ENCODE measurements at places on chromosomes 12 and 14. TPM values are rescaled to one million over a fixed set of nuclear protein-coding genes. Genes with fewer than 3 reads are reported as not detected.

DNA sequence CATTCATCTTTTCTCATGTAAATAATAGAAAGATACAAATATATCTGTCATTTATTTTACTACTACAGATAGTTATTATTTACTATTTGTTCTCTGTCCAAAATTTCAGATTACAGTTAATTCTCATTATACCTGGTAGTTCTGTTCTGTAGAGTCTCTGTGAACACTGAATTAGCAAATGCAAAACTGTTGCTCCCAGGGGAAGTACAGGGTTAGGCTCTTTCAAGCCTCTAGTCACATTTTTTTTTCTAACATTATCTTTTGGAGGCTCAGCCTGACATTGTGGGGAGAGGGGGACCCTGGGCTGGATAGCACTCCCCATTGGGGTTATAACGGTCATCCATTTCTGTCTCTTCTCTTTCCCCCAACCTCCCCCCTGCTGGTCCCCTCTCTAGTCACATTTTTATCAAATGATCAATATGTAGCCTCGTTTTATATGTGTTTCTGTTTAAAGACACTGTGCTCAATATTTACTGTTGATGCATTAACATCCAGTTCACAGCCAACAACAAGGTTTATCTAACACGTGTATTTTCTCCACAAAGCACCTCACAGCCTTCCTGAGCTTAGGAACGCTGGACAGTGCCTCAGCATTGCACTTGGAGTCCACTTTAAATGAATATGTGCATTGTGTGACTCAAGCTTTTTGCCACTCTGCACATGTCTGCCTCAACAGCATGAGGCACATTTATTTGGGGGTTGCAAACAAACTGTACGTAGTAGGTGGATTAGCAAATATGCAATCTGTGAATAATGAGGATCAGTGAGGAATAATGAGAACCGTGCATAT is 4.7 kb downstream of the SMCO2 start:
- H3K27me3 ChIP-seq, result no peaks in the 10 kb centered on the region
- no peak overlapping the region for H3K27ac ChIP-seq
- H3K4me3 ChIP-seq, result no peak overlapping the region
- H3K36me3 ChIP-seq, result no peaks in the 10 kb centered on the region

DNA sequence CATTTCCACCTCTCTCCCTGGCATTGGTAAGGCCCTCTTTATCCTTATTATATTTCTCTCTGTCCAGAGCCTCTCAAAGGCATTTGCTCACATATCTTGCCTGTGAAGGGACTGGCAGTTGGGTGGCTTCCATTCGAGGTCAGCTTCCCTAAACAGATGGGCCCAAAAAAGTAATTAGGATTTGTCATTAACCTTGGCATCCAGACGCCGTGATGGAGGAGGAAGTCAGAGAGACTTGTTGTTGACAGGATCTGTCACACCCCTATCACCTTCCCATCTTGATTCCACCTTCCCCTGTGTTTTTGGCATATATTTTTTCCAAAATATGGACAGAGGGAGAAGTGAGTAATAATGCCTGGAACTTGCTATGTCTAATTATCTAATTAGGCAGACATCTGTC is 54.0 kb upstream of the OAS1 start:
- H3K36me3 ChIP-seq, result no peaks in the 10 kb centered on the region
- H3K4me3 ChIP-seq, result no peak overlapping the region
- H3K27me3 ChIP-seq, result no peaks in the 10 kb centered on the region
- no peak overlapping the region for H3K27ac ChIP-seq

DNA sequence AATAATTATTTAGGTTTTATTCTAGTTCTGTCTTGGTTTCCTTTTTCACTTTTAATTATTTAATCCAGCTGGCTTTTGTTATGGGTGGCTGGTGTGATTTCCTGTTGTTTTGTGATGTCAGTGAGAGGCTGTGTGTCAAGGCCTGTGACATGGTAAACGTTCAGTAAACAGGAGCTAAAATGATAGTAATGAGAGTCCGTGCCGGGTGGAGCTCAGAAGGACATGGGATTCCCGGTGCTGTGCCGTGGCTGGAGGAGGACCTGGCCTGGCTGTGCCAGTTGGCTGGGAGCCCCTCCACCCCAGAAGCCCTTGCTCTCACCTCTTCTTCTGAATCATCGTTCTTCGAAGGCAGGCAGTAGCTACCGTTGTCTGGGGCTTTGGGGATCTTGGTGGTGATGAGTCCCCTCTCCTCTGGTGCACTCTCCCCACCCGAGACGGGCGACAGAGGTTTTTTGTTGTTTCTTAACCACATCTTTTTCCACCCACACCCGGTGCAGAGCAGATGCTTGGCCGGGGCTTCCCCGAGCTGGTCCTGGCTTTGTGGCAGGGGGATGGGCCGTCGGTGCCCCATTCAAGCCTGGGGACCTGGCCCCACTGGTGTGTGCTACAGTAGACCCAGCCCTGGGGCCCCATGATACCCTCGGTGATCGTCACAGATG is 29.1 kb downstream of the SH2B3 start:
- no peak overlapping the region for H3K4me3 ChIP-seq
- peak overlapping the region; percentile 52 for H3K27ac ChIP-seq
- no peaks in the 10 kb centered on the region for H3K36me3 ChIP-seq
- H3K27me3 ChIP-seq, result no peaks in the 10 kb centered on the region

GRCh38 chr12:104215638-104216297 is at the start of gene TXNRD1:
TSS of gene TXNRD1 (plus strand) at chr12:104215779. CDS start at chr12:104215803, 24 bp downstream.
- H3K4me3 ChIP-seq, result peak within 1 kb of the TSS; percentile 16
- DNase-seq, result peak; percentile 81
- no peaks in the 10 kb centered on the region for H3K27me3 ChIP-seq
- H3K36me3 ChIP-seq, result no peaks in the 10 kb centered on the region
- peak within 1 kb of the TSS; percentile 69 for H3K27ac ChIP-seq

DNA sequence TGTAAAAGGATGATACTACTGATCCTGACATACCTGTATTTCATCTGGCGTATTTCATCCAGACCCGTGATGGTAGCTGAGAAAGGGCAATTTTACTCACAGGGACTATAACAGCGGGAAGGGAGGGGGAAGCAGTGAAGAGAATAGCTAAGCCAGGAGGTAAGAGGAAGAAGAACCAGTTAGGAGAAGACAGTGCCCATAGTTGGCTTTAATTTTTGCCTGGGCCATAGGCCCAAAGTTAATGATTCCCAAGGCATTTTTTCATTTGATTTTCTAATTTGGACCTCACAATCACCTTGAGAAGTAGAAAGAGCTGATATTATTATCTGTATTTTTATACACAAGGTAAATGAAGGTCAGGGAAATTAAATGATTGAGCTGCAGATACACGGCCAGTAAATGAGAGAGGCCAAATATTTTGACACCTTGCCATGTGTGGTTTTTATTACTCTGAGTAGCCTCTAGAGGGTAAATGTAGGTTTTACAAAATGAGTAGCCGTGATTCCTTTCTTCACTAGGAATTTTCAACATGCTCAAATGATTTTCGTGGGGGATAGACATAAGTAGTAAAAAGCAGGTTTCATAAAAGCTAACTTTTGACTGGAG is 382.2 kb downstream of the FUT8 start:
- H3K4me1 ChIP-seq, result peaks cover 16% of the 10 kb centered on the region
- H3K4me3 ChIP-seq, result no peak overlapping the region
- DNase-seq, result no peak
- no peak overlapping the region for H3K27ac ChIP-seq
- H3K27me3 ChIP-seq, result no peaks in the 10 kb centered on the region

GRCh38 chr14:91744068-91744480 is 12.2 kb upstream of the CATSPERB start:
- peak overlapping the region; percentile 75 for H3K27ac ChIP-seq
- H3K36me3 ChIP-seq, result no peaks in the 10 kb centered on the region
- H3K4me3 ChIP-seq, result no peak overlapping the region
- peak; percentile 68 for DNase-seq
- H3K27me3 ChIP-seq, result no peaks in the 10 kb centered on the region

DNA sequence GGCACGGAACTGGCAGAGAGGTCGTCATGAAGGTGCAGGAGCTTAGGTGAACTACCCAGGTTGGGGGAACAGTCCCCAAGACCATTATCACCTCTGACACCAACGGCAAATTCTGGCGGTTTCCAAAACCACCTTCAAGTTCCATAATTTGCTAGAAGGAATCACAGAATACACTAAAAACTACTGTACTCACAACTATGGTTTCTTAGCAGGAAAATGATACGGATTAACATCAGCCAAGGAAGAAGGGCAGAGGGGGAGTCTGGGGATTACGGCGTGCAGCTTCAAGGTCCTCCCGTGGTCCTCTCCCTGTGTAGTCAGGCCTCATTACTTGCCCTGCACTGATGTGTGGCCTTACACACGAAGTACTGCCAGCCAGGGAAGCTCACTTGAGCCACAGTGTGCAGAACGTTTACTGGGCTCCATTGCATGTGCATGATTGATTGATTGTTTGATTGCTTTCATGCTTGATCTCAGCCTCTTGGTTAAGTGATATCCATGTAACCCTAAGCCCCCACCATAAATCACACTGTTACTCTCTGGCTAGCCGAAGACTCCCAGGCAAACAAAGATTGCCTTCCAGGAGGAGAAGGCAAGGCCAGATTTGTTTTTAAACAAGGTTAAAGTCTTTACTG is 837 bp upstream of the STX2 start:
- no peak overlapping the region for H3K4me3 ChIP-seq
- no peak overlapping the region for H3K27ac ChIP-seq
- peaks cover 19% of the 10 kb centered on the region for H3K4me1 ChIP-seq
- H3K36me3 ChIP-seq, result no peaks in the 10 kb centered on the region
- H3K27me3 ChIP-seq, result no peaks in the 10 kb centered on the region

DNA sequence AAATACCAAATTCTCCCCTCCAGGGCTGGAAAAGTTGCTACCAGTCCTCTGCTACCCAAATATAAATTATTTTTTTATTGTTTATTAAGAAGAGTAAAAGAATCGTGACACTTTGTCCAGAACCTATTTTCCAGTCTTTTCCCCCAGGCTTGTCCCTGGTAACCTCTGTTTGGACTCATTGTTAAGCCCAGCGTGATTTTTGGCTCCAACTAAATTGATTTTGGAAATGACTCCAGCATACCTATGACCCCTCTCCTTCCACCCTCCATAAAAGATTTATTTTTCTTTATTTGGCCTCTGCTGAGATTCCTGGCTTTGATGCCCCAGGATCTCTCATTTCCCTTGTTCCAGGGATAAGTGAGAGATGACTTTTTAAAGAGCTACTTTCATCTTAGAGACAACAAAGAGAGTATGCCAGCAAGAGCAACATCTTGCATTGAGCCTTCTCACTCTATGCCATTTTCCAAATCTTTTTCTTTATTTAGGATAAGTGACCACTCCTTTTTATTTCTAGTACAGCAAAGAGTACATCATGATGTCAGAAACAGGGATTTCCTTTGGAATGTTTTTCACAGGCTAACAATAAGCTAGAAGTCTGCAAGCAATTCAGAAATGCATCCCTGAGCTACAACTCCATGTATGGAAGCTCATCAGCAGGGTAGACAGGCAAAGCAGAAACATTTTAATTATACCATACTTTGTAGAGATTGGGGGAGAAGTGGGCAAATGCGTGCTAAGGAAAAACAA is 75.8 kb downstream of the DAD1 start:
- H3K27ac ChIP-seq, result no peak overlapping the region
- H3K4me1 ChIP-seq, result peaks cover 19% of the 10 kb centered on the region
- no peaks in the 10 kb centered on the region for H3K36me3 ChIP-seq
- no peaks in the 10 kb centered on the region for H3K27me3 ChIP-seq
- DNase-seq, result no peak

DNA sequence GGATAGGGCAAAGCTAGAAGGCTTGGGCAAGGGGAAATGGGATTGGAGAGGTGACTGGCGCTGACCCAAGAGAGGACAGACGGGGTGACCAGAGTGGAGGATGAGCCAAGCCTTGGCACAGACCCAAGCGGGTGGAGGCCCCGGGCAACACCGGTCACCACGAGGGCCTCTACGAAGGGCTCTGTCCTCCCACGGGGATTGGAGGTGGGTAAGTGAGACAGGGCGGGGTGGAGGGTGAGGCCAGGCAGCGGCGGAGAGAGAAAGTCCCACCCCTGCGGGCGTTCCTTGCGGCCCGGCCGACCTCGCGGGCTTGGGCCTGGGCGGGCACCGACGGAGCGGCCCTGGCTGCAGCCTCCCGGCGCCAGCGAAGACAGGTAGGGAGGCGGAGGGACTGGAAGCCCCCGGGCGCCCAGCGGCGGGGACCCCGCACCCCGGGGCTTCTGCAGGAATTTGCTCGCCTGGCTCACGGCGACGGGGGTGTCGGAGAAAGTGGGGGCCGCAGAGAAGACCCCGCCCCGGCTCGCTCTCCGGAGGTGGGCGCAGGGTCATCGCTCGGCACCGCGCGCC is at the start of gene PAPLN:
PAPLN (plus strand) TSS at position 288 of the 567 bp plus-strand sequence. CDS start 2,273 bp downstream, outside the sequence.
- peak; percentile 44 for DNase-seq
- no peak within 1 kb of the TSS for H3K4me3 ChIP-seq
- H3K27ac ChIP-seq, result no peak within 1 kb of the TSS
- no peaks in the 10 kb centered on the region for H3K36me3 ChIP-seq

- no peaks in the 10 kb centered on the region for H3K4me1 ChIP-seq
- H3K4me3 ChIP-seq, result no peak overlapping the region
- H3K27me3 ChIP-seq, result no peaks in the 10 kb centered on the region
- no peak for DNase-seq
- no peaks in the 10 kb centered on the region for H3K36me3 ChIP-seq
These were observed 73.1 kb downstream of the CACNA1C start for GRCh38 chr12:2125651-2126522.

- no peaks in the 10 kb centered on the region for H3K27me3 ChIP-seq
- H3K36me3 ChIP-seq, result no peaks in the 10 kb centered on the region
- no peak overlapping the region for H3K27ac ChIP-seq
- no peak for DNase-seq
- H3K4me1 ChIP-seq, result no peaks in the 10 kb centered on the region
These were observed 42.8 kb upstream of the AMIGO2 start for GRCh38 chr12:47122602-47123001.

- peaks cover 15% of the 10 kb centered on the region for H3K36me3 ChIP-seq
- no peak overlapping the region for H3K27ac ChIP-seq
- H3K4me1 ChIP-seq, result no peaks in the 10 kb centered on the region
- no peaks in the 10 kb centered on the region for H3K27me3 ChIP-seq
- DNase-seq, result no peak
- H3K4me3 ChIP-seq, result no peak overlapping the region
These were observed 28.6 kb downstream of the PRDM4 start for GRCh38 chr12:107732365-107732764.

DNA sequence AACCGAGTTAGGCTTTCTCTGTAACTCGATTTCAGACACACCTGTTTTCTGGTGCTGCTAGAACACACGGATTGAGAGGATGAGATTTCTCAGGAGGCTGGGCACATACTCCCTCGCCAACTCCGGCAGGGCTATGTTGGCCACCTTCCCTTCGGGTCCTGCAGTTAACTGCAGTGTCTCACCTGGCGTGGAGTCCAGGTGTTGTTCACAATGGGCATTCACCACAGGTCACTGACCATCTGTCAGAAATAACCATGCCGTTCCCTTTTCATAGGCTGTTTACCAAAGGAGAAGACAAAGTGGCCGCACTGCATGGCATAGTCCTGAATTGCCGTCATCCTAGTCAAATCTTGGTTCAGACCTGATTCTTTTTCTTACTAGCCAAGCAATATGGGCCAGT is 5.5 kb upstream of the KCNH3 start:
- H3K4me3 ChIP-seq, result no peak overlapping the region
- H3K27me3 ChIP-seq, result no peaks in the 10 kb centered on the region
- DNase-seq, result no peak
- H3K27ac ChIP-seq, result no peak overlapping the region
- no peaks in the 10 kb centered on the region for H3K36me3 ChIP-seq

GRCh38 chr12:113424915-113425823 is 3.0 kb downstream of the SDSL start:
- DNase-seq, result peak; percentile 42
- no peak overlapping the region for H3K27ac ChIP-seq
- H3K27me3 ChIP-seq, result no peaks in the 10 kb centered on the region
- no peaks in the 10 kb centered on the region for H3K36me3 ChIP-seq
- no peak overlapping the region for H3K4me3 ChIP-seq

Gene AVPR1A
- 2.0 TPM for total RNA-seq

Gene YAF2
- total RNA-seq, result 27.0 TPM

Gene SPTB
- total RNA-seq, result 3.4 TPM

Gene CRIP2
- 65.9 TPM for total RNA-seq

Gene NOS1
- total RNA-seq, result 0.78 TPM
